Lung (tissue), 17 donors: ENCODE measurements at places on chromosomes 6 and 20.
A peak's percentile ranks its signal among the peaks of the same experiment; 100 is the strongest.

- no peak for DNase-seq
Observed at GRCh38 chr20:20393207-20394120, 25.6 kb downstream of the INSM1 start.

- DNase-seq = peak; percentile 43
Observed at GRCh38 chr6:35919827-35920751, 809 bp downstream of the SRPK1 start.

- DNase-seq = no peak
Observed at GRCh38 chr20:25120457-25120856, 38.5 kb upstream of the VSX1 start.

GRCh38 chr20:48169650-48170225 is 384.5 kb upstream of the SULF2 start:
- DNase-seq = no peak

GRCh38 chr6:41675176-41675775 is 37.0 kb downstream of the MDFI start:
- no peak for DNase-seq

DNA sequence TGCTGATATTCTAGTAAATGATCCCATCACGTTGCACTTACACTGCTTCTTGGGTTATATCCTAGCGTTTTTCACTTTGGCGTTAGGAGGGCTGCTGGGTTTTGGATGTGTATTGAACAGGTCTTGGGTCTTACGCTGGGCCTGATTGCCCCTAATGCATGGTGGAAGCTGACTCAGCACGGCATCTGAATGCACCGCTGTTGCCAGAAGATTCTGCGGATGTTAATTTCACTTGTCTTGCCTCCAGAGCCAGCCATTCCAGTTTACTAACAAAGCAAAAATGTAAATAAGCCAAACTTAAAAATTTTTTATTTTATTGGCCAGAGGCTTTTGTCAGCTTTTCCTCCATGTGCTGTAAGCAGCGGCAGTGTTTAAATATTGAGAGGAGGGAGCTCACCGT is 233.5 kb downstream of the TMEM242 start:
- DNase-seq = no peak

DNA sequence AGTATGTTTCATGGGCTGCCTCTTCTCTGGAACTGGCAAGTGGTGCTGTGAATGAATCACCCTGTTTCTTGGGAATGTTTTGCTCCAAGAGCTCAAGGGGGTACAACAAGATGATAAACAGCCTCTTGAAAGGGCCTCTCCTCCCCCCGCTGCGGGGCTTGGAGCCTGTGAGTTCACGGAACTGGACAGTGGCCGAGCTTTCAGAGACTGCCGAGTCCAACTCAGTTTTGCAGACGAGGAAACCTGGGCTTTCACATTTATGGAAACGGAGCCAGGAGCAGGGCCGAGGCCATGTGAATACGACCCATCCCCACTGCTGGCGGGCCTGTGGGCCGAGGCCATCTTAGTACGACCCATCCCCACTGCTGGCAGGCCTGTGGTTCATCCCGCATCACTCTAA is 18.2 kb upstream of the SRC start:
- DNase-seq = no peak

DNA sequence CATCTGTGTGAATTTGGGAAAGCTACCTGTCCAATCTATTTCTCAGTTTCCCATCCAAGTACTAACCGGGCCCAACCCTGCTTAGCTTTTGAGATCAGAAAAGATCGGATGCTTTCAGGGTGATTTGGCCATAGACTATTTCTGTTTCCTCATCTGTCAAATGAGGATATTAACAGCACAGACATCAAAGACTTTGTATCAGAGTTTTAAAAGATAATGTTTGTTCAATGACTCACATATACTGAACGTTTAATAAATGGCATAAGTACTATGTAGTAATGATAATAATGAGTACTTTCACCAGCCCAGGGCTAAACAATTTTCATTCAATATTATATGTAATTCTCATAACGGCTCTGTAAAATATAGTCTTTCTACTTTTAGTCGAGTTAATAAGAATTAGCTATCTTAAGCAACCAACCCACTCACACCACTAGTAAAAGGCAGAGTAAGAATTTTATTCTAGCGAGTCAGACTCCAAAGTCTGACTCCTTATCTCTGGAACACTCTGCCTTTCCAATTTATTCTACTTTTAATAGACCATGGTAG is 216.5 kb downstream of the ARHGAP18 start:
- DNase-seq = no peak

GRCh38 chr6:164741938-164742451 is 567.4 kb downstream of the C6orf118 start:
- no peak for DNase-seq

DNA sequence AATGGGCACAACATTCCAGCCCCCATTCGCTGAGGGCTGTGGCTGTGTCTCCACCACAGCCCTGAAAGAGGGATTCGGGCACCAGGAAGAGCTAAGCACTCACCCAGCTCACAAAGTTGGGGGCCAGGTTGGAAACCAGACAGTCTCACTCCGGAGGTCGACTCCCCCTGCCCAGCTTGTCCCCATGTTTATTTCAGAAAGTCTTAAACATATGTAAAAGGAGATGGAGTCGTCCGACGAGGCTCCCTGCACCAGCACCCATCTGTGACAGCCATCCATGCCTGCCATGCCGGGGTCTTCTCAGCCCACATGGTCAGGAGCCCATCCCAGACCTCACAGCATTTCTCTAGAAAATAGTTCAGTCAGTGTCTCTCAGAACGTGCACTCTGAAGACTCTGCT is 63.6 kb upstream of the STX16 start:
- no peak for DNase-seq

DNA sequence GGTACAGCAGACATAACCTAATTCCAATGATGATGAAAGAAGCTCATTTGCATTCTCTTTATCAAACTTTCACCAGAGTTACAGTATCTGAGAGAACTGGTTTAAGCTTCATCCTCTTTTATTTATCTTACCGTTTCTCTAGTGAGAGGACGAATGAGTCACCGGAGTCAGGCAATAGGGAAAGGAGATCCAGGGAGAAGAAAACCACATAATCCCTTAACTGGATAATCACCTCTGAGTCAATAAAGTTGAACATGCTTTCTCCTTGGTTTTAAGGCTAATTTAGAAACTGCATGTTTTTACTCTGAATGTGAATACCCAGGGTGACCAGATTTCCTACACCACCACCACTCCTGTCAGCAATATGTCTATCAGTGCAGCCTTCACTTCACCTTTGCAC is 313.7 kb upstream of the TBX18 start:
- DNase-seq = no peak
